ENCODE measurements at places on chromosomes 4 and X.
A peak's percentile ranks its signal among the peaks of the same experiment; 100 is the strongest.

DNA sequence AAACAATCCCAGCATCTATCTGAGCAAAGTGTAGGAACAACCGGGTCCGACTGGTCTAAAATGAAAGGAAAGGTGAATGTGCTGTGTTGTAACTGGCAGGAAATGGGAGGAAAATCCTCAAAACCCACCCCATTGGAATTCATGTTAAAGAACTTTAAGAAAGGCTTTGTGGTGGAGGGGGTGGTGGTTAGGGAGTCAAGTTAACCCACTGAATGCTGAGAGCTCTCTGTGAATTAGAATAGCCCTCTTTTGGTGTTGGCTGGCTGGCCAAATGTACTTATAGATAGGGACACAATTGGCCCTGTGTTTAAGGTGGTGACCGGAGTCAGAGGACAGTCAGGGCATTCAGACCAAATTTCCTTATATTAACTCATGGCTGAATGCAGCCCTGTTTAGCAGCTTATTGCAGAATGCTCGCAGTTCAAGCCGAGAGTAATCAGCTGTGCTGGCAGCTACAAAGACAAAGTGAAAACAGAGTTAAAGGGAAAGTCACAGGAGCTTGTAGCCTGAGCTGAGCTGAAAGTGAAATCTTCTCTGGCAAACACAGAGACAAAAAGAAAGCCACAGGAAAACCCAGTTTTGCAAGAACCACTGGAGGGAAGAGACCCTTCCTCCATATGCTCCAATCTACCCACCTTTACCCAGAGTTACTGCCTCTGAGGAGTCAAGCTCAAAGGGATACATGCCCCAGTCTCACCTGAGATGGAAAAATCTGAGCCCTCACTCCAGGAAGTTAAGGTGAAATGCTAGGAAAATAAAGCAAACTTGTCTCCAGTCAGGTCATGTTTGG is 38.5 kb upstream of the UGT2B7 start:
- no peak for DNase-seq

DNA sequence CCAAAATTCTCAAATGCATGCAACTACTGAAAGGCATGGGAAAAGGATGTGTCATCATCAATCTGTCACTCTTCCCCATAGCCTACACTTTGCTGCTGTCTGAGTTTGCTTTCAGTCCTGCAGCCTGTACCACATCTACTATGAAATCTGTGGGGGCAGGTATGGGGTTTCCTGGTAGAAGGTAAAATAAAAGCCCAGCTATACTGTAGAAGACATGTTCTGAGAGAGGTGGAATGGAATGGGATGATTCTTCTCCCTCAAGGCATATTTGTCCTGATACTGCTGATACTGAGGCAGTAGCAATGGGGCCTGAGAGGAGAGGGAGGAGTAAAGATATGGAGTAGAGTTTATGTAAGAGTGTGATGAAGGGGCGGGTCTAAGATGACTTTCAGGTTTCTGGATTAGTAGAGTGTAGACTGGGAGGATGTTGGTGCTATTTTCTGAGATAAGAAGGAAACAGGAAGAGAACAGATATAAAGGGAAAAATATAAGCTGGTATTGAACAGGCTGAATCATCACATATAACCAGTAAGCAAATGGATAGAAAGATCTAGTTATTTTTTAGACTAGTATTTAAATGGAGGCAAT is 38.7 kb upstream of the GYPA start:
- no peak for DNase-seq

GRCh38 chr4:102778720-102779119 is 18.0 kb upstream of the MANBA start:
- DNase-seq, result no peak

GRCh38 chrX:9532349-9532748 is 67.5 kb downstream of the TBL1X start:
- DNase-seq, result no peak

DNA sequence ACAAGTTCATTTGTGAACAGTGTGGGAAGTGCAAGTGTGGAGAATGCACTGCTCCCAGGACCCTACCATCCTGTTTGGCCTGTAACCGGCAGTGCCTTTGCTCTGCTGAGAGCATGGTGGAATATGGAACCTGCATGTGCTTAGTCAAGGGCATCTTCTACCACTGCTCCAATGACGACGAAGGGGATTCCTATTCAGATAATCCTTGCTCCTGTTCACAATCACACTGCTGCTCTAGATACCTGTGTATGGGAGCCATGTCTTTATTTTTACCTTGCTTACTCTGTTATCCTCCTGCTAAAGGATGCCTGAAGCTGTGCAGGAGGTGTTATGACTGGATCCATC is 5.5 kb downstream of the SPRY1 start:
- no peak for DNase-seq

GRCh38 chr4:59983852-59984251 is 1216.3 kb upstream of the ADGRL3 start:
- DNase-seq, result no peak

DNA sequence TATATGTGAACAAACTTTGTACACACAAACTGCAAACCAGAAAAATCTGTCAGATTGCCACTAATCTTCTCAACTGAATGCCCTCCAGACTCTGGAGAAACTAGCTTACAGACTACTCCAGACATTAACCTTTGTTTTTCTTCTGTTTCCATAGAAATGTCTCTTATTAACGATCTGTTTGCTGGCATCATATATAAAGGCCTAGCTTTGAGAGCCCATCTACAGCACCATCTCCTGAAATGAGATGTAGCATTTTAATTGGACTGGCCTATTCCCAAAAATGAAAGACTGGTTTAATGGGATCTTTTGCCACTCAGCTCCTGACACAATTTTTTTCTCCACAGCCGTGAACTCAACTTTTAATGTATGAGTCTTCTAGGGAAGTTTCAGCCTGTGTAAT is 266.0 kb upstream of the IL1RAPL1 start:
- no peak for DNase-seq

- no peak for DNase-seq
These were observed 75.9 kb upstream of the GAB1 start for GRCh38 chr4:143260750-143261149.

GRCh38 chr4:2947926-2948325 is 15.3 kb downstream of the NOP14 start:
- DNase-seq, result no peak

DNA sequence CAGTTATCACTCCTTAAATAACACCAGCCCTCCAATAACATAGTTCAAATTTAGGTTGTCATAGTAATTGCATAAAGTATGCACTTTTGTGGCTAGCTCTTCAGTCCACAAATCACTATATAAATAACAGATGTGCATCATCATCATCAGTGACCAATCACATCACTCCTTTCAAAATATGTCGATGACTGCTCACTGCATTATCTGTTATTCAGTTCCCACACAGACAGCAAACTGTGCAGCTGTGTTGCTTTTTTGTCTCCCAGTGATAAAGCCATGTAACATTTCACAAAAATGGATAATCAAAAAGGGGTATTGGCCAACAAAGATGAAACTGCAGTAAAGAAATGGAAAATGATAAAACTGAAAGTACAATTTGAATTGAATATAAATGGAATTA is 205.4 kb downstream of the DCLK2 start:
- DNase-seq, result no peak

GRCh38 chrX:40101430-40101802 is 3.7 kb upstream of the BCOR start:
- DNase-seq, result no peak

GRCh38 chrX:151515237-151515636 is 48.2 kb upstream of the PASD1 start:
- DNase-seq, result no peak

DNA sequence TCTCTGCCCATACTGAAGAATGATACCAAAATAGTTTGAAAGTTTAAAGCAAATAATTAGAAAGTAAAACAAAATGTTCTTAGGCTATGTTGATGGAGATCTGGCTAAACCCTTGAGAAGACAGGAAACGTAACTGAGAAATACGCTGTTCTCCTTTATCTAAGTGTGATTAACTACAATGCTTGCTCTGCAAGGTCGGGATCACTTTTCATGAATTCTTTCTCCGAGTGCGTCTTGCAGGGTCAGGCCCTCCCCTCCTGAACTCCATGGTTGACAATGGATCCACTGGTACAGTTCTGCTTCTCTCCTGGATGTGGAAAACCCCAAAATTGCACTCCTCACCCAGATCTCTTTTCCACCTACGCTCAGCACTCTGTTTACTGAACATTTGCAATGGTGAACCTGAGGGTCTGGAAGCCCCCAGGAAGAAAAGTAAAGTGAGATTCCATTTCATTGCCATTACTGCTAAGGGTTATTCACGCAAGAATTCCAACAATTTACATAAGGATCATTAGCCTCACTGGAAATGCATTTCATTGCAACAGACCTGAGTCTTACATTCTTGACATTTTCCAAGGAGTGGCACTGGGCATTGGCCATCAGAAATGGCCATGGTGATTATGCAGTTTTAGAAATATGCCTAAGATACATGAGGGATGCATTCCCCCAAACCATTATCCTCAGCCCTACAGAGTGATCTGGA is 24.6 kb upstream of the WWC2 start:
- DNase-seq, result no peak

DNA sequence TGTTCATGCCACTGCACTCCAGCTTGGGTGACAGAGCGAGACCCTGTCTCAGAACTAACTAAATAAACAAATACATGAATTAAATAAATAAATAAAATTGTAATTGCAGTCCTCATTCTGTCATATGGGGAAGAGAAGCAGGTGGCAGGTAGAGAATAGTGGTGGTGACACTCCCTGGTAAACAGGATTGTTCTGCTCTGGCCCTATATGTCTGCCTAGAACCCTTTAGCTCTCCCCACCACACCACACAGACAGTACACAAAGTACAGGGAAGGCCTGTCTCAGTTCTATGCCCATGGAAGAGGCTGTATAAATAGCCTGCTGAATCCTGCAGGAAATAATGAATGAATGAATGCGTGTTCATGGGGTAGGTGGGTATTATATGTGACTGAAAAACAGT is 117.7 kb downstream of the CEP135 start:
- no peak for DNase-seq

- DNase-seq, result no peak
These were observed 83.1 kb upstream of the TEX13D start for GRCh38 chrX:124249345-124249744.

- no peak for DNase-seq
These were observed 167.5 kb upstream of the USP38 start for GRCh38 chr4:143017210-143017609.

DNA sequence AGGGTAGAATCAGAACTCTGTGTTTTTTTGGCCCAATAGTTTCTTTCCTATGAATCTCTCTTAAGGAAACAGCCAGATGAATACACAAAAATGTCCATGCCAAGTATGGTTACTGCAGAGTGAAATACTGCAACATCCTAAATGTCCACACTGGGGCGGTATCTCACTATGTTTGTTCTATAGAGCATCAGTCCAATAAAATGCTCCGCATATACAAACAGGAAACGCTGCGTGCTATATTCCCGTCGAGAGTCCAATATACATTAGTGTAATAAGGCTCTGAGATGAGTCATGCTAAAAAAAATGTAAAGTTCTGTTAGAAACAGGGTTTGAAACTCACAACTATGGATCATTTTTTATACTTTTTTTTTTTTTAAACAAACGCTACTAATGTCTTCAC is 72.9 kb upstream of the ENOX2 start:
- peak; percentile 8 for DNase-seq

DNA sequence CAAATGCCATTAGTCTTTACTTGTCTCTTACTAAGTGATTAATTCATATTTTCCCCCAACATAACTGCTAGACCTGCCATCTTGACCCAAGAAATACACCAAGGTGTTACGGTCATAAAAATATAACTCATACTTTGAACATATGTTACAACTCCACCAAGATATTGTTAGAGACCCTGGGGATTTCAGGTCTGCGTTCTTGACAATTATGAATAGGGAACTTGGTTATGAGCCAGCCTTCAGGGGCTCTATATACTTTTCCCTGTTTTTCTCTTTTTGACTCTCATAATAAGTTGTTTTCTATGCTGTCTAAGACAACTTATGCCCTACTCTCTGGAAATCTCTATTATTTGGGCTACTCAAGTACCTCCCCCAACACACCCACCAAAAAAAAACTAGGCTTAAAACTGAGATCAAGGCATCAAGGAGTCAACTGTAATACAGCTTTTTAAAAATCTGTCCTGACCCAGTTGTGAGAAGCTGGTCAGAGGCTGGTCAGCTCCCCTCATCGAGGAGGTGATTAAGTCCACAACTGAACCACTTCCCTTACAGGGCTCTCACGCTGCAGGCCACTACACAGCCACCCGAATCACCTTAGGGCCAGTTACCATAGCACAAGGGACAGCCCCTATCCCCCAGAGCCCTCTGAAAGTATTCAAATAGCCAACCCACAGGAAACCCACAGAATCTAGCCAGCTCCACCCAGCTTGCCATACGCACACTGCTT is 10.5 kb upstream of the TLR3 start:
- DNase-seq, result no peak

GRCh38 chr4:24701683-24702082 is 93.7 kb upstream of the SOD3 start:
- no peak for DNase-seq

DNA sequence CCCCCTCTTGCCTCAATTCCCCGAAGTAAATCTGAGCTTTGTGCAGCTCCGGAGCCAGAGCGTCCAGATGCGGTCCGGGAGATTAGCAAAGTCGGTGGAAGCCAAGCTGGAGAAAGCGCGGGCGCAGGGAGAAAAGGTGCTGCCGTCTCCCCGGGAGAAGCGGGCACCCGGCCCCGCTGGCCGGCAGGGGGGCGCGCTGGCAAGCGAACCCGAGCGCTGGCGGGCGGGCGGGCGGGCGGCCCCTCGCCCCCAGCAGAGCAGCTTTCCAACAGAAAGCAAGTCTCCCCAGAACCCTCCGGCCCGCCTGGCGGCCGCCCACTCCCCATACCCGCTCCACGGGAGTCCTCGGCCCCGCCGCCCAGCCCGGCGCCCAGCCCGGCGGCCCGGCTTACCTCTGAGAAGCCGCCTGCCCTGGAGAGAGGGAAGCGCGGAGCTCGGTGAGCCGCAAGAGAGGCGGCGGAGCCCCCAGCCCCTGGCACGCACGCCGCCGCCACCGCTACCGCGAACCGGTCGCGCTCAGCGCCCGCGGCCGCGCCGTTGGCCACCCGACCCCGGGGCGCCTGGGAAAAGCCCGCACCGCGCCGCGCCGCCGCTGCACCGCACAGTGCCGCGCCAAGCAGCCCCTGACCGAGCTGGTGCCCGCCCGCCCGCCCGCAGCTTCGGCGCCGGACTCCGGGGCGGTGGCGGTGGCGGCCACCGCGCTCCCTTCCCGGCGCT is 529 bp upstream of the CITED1 start:
- no peak for DNase-seq

GRCh38 chrX:11381464-11381863 is 88.3 kb downstream of the AMELX start:
- no peak for DNase-seq

DNA sequence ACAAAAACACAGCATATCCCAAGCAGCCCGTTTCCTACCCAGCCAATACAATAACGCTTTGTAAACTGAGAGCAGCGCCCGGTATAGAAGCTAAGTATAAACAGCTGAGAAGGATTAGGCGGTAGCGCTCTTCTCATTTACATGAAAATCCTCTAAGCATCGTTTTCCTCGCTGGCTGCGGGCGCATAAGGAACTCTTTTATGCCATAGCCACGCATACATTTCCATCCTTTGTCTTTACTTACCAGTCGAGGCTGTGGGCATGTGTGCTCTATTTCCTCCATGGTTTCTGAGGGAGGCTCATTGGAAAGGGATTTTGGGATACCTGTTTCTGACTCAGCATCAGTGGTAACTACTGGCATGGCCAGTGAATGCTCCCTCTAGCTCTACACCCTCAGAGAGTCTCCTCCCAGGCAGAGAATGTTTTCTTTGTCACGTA is 383 bp downstream of the PCYT1B start:
- no peak for DNase-seq
